ENCODE measurements at places on chromosomes 4 and X.

GRCh38 chr4:3679851-3680311 lies 86.3 kb upstream of the ADRA2C start:
- DNase-seq = no peak

DNA sequence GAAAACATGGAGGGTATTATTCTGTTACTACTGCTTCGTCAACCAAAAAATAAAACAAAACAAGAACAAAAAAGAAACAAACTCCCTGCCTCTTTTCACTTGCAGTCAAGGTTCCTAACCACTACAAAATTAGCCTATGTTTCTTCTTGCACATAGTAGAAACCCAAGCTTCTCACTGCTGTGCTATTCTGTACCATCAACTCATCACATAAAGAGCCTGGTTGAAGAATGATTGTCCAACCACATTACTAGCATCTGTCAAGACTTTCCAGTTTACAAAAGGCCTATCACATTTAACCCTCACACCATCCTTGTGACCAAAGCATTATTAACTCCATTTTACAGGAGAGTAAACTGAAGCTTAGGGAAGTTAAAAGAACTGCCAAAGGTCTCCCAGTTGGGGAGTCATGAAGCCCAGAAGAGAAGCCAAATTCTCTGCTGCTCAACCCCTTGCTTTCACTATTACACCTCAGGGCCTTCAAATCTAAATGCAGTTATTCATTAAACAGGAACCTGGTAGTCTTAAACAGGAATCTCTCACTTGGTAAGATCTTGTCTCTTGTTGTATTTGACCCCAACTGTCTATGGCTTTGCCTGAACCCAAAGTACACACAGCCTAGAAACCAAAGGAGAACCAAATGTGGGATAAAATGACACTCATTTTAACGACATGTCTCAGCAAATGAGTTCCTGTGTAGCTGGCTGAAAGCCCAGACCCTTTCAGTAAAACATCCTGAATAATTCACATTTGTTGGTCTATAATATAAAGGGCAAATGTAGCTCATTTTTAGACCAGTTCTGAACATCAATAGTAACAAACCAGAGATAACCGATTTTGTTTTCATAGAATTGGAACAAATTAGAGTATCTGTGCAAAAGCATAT lies 8.6 kb downstream of the F9 start:
- no peak for DNase-seq

- no peak for DNase-seq
Measured at GRCh38 chr4:141389649-141390048, 169.0 kb downstream of the ZNF330 start.

DNA sequence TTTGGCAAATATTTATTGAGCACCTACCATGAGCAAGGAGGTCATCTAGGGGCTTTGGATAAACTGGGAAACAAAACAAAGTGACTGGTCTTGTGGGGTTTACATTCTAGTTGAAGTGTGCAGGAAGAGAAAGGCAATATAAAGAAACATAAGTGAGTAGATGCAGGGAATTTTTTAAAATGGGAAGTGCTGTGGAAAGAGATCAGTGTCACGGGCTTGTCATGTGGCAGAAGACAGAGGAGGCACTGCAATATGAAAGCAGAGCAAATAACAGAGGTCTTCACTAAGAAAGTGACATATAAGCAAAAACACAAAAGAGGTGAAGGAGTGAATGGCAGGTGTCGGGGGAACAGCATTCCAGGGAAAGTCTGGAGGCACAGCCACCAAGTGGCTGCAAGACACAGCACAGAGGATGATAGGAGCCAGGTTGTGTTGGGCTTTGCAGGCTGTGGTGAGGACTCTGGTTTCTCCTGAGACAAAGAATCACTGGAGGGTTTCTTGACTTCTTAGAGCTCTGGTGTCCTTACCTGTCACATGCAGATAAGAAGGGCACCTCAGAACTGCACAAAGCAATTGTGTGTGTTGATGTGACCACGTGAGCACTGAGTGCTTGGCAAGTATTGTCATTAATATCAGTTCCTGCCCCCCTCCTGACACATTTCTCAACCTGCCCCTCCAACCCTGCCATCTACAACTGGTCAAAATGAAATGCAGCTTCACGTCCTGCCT lies 143.5 kb downstream of the TSPAN5 start:
- no peak for DNase-seq

GRCh38 chrX:29196501-29196900 lies 609.3 kb downstream of the IL1RAPL1 start:
- DNase-seq = no peak

DNA sequence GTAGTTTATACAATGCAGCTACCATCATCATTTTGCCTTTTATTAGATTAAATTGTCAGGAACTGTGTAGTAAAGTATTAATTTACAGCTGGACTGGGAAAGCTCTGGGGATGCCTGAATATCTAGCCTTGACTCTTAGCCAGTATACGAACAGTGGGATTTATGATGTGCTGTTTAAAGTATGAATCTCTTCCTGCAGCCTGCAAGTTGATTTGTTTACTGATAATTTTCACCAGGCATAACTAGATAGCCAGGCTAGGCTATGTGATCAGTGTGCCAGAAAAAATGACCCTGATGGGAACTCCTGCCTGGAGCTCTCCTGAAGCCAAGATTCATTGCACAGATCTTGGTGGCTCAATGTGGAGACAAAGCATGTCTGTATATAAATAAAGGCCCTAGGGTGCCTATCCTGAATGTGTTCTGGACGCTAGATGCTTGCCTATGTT lies 119.2 kb downstream of the SCLT1 start:
- DNase-seq = no peak

DNA sequence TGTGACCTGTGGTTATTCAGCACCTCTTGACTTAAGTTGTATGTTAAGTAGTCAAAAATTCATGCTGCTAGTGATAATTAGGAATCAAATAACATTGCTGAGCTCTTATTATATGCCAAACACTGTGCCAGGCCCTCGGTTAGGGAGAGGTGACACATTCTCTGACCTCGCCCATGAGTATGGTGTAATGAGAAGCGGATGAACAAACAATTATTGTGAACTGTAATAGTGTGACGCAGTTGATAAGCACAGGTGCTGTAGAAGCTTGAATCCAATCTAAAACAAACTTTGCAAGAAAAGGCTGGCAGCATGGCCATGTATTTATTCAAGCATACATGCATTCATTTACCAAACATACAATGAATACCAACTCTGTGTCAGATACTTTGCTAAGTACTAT lies 303.5 kb upstream of the HS3ST1 start:
- DNase-seq = no peak

DNA sequence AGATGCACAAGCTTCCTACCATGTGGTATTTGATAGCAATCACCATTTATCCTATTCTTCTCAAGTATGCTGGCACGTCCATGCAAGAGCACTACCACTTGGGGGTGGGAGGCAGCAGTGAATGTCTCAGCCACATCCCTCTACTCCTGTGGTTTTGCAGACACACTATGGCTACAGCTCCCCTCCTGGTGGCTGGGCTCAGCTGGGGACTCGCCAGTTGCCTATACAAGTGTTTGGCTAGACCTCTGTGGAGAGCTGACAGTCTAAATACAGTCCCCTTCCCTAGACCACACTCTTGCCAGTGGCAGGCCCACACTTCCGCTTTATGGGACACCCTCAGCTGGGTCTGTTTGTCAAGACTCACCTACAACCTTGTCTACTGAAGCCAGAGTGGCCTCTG lies 53.2 kb downstream of the ADGRA3 start:
- DNase-seq = no peak

- DNase-seq = no peak
Measured at GRCh38 chrX:106168107-106168506, at the start of gene PWWP3B. TSS of gene PWWP3B (plus strand) at chrX:106168305. CDS start at chrX:106205433, 37,128 bp downstream.

- DNase-seq = no peak
Measured at GRCh38 chr4:13766761-13767540, 139.4 kb upstream of the BOD1L1 start.

DNA sequence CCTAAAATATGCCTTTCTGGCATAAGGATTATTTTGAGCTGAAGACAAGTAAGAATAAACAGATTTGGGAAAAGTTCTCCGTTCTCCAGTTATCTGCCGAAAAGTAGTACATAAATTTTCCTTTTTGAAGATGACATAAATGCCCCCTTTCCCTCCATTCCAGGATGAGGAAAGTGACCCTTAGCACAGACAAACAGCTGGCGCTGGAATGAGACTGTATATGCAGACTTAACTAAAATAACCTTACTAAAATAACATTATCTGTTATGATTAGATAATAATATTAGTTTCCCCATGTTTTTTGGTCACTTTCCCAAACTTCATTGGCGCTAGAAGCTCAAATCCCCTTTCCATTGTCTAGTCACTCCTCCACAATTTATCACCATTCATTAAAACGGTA lies 21.5 kb downstream of the PDGFC start:
- DNase-seq = no peak

GRCh38 chr4:110075083-110075738 lies 123.2 kb downstream of the ELOVL6 start:
- DNase-seq = no peak

DNA sequence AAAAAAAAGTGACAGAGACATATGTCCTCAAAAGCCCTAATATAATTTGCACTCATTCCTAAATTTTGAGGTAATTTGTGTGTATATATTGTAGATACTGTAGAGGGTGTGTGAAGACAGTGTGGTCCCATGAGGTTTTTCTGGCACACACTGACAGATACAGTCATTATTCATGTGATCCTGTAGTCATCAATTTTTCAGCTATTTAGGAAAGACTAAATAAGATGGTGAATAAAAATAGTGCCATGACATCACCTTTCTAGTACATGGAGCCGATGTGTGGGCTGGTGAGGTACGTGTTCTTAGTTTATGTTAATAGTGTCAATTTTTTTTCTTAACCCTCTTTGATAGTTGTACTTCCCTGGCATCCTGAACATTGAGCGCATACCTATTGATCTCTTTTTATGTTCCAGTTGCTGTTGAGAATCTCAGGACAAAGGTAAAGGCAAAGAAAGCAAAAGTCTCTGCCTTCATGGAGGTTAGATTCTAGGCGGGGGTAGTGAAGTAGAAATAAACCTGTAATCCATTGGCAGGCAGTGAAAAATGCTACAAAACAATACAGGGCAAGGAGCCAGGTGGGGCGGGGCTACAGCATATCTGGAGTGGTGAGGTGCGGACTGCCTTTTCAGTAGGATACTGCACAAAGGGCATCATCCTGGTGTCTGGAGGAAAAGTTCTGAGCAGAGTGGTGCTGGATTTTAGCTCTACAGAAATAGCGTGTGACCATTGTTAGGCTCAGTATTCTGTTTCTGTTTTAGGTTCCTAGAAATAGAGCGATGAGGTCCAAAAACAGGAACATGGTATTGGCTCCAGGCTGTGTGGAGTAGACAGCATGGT lies 93.8 kb downstream of the ARHGAP10 start:
- DNase-seq = no peak

GRCh38 chrX:120334151-120334550 lies 22.9 kb upstream of the TMEM255A start:
- DNase-seq = no peak

GRCh38 chr4:118036336-118036735 lies 2.0 kb downstream of the NDST3 start:
- DNase-seq = no peak

DNA sequence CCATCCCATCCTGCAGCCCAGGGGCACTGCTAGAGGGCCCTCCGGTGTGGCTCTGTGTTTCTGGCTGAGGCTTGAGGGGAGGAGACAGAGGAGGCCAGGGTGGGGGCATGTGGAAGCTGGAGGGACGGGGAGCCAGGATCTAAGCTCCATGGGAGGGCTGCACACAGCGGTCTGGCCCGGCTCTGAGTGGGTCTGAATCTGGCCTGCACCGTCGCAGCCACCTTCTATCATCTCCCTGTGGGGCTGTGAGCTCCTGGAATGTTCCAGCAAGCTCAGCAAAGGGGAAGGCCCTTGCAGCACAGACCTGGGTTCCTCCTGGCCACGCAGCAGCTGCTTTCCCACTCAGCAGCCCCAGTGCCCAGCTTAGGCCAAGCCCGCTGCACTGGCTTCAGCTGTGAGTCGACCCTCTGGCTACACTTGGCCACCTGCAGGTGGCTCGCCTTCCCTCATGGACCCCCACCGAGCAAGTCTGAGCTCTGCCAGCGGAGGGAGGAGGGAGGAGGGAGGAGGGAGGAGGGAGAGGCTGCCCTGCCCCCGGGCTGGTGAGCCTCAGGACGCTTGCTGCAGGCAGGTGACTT lies 5.3 kb downstream of the NKX1-1 start:
- DNase-seq = no peak

DNA sequence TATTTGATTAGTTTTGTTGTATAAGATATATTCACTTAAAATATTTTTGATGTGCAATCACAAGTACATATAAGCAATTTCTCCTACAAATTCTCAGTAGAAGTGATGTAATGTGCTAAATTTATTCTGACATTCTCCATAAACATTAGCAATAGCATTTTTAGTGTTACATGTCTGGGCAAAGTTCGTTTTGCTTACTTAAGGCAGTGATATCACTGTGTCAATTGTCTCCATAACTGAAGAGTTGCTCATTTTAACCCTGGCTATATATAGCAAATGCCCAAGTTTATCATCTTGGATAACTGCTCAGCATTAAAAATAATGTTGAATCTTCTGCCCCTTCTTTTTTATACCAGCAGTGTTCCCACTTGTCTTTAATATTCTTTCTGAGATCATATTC lies 340.0 kb upstream of the NDST4 start:
- no peak for DNase-seq

GRCh38 chrX:126164226-126164625 lies 1.9 kb downstream of the DCAF12L2 start:
- no peak for DNase-seq

GRCh38 chr4:16136311-16136710 lies 52.5 kb upstream of the PROM1 start:
- DNase-seq = no peak

- no peak for DNase-seq
Measured at GRCh38 chr4:100188829-100189228, 1.4 kb downstream of the DDIT4L start.

GRCh38 chr4:23584024-23584423 lies 305.8 kb downstream of the PPARGC1A start:
- DNase-seq = no peak
